ENCODE measurements at places on chromosomes 12 and 14.

DNA sequence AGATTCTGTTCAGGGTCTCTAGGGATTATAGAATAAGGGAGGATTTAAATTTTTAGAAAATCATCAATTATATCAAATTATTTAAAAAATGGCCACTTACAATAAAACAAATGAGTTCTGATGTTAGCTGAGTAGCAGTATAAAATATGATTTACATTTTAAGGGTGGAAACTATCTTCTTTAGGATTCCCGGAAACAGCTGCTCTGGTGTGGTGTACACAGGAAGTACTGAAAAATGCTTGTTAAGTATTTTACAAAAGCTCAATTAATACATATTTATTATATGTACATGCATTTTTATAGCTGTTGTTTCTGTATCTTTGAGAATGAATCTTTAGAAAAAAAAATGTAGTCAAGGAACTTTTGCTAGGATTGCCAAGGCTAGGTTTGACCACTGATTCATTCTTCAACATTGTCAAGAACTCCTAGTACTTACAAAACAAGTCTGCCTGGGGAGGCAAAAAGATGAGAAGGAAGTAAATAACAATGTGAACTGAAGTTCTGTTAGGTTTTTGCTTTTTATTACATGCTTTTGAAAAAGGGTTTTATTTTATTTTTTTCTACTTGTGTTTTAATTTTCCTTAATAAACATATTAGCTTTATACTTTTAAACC lies 48.0 kb downstream of the ARF6 start:
- DNase-seq, result no peak

GRCh38 chr12:12007001-12007712 lies 63.6 kb upstream of the BCL2L14 start:
- DNase-seq, result no peak

DNA sequence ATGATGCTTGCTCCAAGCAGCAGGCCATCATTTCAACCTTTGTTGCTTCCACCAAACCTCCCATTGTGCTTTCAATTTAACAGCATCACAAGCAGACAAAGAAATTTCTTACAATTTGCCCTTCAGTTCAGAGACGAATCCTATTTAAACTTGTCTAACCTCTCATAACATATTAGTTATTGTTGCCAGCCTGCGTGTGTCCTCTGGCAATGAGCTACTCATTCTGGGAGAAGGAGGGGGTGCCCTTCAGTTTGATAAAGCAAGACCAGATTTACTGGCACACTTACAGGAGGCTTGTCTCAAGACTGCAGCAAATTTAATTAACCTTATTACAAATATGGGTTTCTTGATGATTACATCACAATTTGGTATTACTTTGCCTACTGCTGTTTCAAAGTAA lies 203.6 kb upstream of the SOX5 start:
- DNase-seq, result no peak

- DNase-seq, result no peak
These were observed 89.1 kb downstream of the LRRK2 start for GRCh38 chr12:40313928-40314327.

GRCh38 chr12:110436231-110436630 lies 13.9 kb downstream of the ARPC3 start:
- no peak for DNase-seq

DNA sequence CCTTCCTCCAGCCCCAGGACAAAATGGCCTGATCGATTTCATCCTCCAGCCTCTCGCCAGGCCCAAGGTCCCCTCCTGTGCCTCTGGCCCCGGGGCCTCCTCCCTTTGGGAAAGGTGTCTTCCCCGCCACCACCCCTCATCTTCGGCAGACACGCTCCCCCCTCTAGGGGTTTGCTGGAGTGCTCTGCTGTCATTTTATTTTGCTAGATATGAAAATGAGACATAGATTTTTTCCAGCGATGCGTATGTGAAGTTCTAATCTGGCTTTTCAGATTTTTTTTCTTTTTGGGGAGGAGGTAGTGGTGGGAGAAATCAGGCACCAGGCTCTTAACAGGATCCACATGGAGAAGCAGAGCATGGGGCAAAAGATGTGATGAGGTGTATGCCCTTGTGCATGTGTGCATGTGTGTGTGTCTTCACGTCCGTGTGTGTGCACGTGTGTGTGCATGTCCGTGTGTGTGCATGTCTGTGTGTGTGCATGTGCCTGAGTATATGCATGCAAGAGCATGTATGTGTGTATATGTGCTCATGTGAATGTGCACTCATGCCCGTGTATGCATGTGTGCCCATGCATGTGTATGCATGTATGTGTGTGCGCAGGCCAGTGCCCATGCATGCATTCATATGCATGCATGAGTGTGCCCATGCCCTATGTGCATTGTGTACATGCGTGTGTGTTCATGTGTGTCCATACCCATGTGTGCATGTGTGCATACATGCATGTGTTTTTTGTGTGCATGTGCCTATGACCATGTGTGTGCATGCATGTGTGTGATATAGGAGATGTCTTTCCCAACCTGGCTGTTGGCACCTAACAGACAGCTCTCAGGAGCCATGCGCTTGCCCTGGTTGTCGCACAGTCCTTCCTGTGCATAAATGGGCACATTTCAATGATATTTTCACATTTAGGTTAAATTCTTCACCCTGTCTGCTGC lies 203.0 kb downstream of the RBM19 start:
- DNase-seq, result no peak

GRCh38 chr12:56995201-56995929 lies 11.0 kb downstream of the ZBTB39 start:
- DNase-seq, result no peak

GRCh38 chr12:62530596-62530995 lies 64.0 kb downstream of the MON2 start:
- no peak for DNase-seq

- DNase-seq, result no peak
These were observed 6.4 kb downstream of the KTN1 start for GRCh38 chr14:55586411-55586810.

- DNase-seq, result peak; percentile 55
These were observed 35.6 kb downstream of the BMP4 start for GRCh38 chr14:53921027-53921426.

- no peak for DNase-seq
These were observed 25.4 kb downstream of the CGRRF1 start for GRCh38 chr14:54535126-54535525.

GRCh38 chr12:83197483-83197914 lies 510.8 kb downstream of the TMTC2 start:
- DNase-seq, result no peak

DNA sequence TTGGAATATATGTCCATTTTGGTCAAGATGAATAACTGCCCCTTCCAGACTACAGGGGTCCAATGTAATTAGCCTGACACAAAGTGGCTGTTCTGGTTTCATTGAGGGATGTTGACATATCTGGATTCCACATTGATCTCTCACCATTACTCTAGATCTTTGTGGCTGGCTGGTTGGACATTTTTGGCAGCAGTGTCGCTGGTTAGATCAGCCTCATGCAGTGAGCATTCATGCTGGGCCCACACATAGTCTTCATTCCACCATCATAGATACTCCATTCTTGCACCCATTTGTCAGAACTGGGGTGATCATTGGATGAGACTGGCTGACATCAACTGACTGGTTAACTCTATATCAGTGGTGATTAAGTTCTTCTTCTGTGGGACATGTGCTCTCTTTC lies 74.4 kb downstream of the MGST1 start:
- no peak for DNase-seq

DNA sequence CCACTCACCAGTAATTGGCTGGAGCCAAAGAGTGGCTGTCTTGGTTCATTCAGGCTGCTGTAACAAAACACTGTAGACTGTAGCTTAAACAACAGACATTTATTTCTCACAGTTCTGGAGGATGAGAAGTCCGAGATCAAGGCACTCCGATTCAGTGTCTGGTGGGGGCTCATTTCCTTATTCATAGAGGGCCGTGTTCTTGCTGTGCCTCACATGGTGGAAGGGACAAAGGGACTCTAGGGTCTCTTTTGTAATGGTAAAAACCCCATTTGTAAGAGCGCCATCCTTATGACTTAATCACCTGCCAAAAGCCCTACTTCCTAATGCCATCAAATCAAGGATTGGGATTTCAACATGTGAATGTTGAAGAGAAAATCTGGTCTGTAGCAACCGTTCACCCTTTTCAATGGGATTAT lies 34.7 kb upstream of the CDKN3 start:
- DNase-seq, result no peak

GRCh38 chr14:96888593-96888992 lies 91.4 kb downstream of the VRK1 start:
- no peak for DNase-seq

DNA sequence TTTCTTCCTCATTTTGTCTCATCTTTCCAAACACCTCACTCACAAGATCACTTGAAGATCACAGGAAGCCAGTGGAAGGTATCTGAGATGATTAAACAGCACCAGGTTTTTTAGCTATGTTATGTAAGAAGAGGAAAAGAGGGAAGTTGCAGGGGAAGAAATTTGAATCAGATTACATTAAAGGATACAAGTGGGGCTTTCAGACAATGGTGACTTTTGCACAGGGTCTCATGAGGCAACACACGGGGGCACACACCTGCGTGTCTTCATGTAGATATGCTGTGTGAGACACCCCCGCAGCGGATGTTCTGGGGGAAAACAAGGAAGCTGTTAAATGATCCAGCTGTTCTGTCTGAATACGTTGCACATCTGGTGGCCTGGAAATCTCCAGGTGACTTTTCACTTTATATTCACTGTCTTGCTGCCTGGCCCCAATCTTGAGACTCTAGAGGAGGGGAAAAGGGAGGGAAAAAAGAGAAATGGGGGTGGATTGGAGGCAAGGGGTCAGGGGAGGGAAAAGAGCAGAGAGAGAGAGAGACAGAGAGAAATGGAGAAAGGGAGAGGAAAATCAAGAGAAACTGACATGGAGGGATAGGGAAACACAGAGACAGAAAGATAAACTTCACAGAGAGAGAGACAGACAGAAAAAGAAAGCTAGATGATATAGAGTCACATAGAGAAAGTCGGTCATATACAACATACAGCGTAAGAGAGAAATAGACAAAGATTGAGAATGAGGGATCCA lies 36.3 kb upstream of the PPP1CC start:
- DNase-seq, result no peak

DNA sequence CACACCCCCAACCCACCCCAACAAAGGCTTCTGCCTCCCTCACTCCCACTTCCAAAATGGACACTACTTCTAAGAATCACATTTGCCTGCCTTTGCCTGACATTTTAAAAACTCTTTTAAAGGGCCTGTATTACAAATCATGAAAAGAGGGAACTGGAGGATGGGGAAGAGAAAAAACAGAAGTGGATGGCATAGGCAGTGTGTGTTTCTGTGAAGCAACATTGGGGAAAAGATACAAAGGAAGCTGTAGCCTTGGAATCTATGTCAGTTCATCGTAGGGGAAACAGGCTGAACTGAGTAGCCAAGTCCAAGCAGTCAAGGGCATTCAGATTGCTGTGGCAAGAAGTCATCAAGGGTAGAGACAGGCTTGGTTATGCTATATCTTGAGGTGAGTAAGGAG lies 273.9 kb downstream of the BTG1 start:
- no peak for DNase-seq

- no peak for DNase-seq
These were observed 19.5 kb upstream of the SERPINA1 start for GRCh38 chr14:94407906-94408305.

GRCh38 chr12:15278816-15279658 lies 43.3 kb upstream of the PTPRO start:
- DNase-seq, result no peak

- DNase-seq, result no peak
These were observed 57.7 kb downstream of the GALC start for GRCh38 chr14:87935081-87935828.

- DNase-seq, result no peak
These were observed 244.3 kb upstream of the NOVA1 start for GRCh38 chr14:26841920-26842741.

- no peak for DNase-seq
These were observed 73.1 kb upstream of the MYL2 start for GRCh38 chr12:110993434-110993833.

DNA sequence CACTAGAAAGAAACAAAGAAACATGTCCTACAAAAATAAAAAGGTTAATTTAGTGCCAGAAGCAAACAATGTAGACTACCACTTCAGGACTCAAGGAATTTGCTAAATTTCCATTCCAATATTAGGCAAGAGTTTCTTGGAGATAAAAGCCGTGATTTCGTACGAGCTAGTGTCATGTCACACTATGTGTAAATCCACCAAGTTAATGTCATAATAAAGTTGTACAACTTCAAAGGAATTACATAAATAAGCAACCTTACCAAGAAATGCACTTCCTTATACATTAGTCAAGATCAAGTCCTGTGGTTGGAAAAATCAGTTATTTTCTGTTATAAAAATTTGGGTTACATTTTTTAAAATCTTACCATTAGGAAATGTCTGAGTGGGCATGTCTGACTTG lies 1222.8 kb downstream of the GALC start:
- DNase-seq, result no peak

GRCh38 chr12:77878901-77879300 lies 48.2 kb downstream of the NAV3 start:
- no peak for DNase-seq

DNA sequence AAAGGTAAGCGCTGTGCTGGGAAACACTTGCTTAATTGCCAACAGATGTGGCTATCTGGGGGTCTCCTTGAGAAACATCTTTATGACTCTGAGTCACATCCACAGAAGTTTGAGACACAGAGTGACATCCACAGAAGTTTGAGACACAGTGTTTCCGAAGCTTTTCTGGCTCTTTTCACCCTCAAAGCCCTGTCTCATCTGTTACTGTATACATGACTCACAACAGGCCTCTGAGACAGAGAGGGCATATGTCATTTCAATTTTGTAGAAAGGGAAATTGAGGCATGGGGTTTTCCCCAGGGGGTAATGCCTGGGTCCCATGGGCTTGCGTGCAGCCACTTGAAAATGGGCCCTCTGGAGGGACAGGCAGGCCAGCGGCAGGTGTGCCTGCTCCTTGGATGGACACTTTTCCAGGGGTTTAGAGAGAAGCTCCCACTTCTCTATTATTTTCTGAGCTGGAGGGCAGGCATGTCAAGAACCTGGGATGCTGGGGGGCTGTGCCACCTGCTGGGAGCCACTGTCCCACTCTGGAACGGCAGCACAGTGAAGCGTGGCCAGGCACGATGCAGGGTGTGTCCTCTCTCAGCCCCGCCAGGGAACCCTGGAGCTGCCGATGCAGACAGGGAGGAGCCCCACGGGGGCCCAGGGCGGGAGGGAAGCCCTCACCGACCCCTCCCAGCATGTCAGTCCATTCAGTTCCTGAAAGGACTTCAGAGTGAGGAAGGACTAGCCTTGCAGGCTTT lies 111.3 kb upstream of the FKBP4 start:
- no peak for DNase-seq

- DNase-seq, result no peak
These were observed 125.6 kb downstream of the RBM19 start for GRCh38 chr12:113840401-113841042.

- no peak for DNase-seq
These were observed 78.9 kb downstream of the STAB2 start for GRCh38 chr12:103665971-103666370.

DNA sequence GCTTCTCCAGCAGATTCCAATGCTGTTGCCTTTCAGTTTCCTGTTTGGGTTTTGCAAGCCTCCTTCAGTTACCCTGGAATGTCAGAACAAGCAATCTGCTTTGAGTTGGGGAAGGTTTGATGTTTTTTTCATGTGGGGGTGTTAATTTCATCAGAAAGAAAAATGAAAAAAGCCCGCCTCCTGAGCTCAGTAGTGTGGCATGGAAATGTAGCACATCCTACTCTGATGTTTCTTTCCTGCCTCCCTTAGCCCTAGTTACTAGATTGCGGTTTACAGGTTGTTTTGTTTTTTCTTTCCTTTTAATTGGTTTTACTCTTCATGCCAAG lies 22.6 kb downstream of the IFNG-AS1 start:
- DNase-seq, result no peak

- no peak for DNase-seq
These were observed 2.7 kb downstream of the SDR9C7 start for GRCh38 chr12:56931474-56931978.

Measured in NCI-H526 treated with DMSO at 0.1 percent for 48 hours (cell line).